Activated effector memory CD4-positive, alpha-beta T cell treated with anti-CD3 and anti-CD28 coated beads, Interleukin-2, amount 50 U/mL, for 16 hours (primary cell): ENCODE measurements at places on chromosomes 3 and 15.

DNA sequence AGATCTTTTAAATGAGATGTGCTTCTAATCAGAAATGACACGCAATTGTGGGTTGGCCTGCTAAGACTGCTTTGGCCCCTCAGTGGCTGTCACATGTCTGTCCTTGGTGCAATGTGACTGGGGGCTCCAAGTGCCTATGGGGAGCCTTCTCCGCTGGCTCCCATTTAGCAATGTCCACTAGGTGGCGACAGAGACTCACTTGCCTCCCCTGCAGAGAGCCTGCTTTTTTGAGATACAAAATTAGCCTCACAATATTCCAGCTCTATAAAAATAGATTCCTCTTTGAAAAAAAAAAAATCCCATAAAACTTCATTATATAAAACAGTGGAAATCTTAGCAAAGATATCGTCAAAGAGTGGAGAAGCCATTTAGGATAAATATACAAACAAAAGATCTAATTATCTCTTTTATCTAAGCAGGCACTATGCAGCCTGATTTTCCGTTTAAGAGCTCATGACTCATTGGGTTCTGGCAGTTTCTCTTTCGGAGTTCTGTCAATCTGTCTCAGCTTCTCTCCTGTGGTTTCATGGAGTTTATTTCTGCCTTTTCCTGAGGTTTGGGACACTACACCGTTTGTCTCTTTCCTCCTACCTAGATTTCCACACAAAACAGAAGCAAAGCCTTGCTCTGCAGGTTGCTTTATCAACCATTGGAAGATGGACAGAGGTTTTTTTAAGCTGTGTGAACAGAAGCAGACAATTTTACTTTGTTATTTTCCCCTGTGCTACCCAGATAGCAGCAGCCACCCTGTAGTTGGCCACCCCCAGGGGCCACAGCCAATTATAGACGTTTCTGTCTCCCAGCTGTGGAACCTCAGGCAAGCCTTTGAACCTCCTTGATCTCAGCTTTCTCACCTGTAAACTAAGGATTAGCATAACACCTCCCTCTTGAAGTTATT lies 68.4 kb upstream of the TNFAIP8L3 start:
- DNase-seq = peak; percentile 82

- no peak for DNase-seq
Measured at GRCh38 chr3:196883361-196883760, 15.6 kb downstream of the SENP5 start.

DNA sequence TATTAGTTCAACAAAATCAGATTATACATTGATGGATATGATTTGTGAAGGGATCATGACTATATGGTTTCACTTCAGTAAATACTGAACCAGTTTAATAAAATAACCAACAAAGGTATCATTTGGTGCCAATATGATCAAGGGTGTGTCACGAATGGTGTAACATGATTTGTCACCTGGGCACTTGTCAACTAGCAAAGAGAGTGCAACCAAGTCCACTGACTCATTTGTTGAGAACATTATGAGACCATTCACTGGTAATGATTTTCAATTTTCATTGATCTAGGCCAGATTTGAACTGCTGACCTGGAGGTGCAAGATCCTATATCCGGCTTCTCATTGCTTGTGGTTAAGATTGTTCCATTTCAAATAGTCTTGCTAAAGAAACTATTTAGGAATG lies 1037.9 kb downstream of the ROBO2 start:
- no peak for DNase-seq

DNA sequence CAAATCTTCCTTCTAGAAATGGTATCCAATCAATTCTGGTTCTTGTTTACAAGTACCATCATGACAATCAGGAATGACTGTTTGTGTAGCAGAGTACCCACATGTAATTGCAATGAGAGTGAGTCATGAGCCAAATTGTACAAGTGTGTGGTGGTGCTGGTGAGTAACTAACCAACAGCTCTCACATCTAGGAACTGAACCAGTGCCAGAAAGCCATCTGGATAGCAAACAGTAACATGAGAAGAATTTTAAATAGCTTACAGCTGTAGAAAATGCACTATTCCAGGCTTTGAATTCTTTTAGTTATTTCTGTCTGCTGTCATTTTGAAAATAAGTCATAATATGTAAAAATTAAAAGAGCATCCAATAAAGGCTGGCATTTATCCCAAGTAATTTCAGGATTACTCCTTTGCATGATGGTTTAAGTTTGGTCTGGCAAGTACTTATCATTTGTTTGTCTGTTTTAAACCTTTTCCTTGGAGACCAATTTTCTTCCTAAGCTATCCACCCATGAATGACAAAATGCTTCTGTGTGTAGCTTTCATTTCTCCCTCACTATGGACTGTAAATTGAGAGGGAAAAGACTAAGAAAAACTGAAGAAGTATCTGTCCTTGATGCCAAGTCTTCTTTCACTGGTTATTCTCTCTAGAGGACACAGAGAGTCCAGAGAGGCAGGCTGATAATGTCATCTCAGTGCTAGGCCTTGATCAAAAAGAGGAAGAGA lies 60.0 kb downstream of the PIK3CB start:
- DNase-seq = peak; percentile 57

DNA sequence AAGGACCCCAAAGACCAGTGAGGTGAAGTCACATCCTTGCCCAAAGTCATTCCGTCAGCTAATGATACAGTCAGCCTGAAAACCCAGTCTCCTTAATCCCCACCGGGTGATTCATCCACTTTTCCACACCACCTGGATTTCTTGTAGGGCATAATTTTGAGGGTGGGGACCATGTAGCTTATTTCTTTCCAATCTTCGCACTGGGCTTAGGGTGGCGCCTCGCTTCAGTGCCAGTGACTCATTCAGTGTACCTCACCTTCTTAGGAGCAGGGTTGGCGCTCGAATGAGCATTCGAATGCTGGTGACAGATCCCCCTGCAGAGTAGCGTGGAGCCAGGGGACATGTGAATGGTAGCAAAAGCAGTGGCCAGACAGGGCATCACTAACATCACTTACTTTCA lies 24.0 kb downstream of the BMF start:
- DNase-seq = no peak

DNA sequence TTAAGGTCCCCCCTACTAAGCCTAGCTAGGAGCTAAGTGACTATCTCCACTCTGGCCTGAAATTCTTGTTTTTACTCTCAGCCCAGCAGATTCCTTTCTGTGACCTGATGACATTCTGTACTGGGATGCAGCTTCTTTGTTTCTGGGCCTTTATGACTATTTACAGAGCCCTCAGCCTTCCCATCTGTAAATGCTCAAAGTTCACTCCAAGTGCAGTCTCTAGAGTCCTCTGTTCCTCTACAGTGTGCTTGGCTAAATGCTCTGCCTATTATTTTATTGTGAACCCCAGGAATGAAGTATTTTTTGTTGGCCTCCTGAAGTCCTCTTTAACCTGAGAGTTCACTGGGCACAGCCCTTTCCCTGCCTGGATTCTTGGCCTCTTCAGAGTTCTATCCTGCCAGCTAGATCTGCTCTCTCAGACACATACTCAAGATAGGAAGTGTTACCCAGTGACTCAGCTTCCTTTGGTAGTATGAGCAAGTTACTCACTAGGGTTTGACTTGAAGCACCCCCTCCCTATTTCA lies 278.1 kb upstream of the P2RY1 start:
- DNase-seq = no peak

- DNase-seq = no peak
Measured at GRCh38 chr15:72196409-72197040, 1.1 kb downstream of the GRAMD2A start.
